Jurkat, Clone E6-1 (cell line): ENCODE measurements at places on chromosomes 16 and 17.

GRCh38 chr16:73015612-73016487 is 32.1 kb downstream of the ZFHX3 start:
- DNase-seq: no peak

DNA sequence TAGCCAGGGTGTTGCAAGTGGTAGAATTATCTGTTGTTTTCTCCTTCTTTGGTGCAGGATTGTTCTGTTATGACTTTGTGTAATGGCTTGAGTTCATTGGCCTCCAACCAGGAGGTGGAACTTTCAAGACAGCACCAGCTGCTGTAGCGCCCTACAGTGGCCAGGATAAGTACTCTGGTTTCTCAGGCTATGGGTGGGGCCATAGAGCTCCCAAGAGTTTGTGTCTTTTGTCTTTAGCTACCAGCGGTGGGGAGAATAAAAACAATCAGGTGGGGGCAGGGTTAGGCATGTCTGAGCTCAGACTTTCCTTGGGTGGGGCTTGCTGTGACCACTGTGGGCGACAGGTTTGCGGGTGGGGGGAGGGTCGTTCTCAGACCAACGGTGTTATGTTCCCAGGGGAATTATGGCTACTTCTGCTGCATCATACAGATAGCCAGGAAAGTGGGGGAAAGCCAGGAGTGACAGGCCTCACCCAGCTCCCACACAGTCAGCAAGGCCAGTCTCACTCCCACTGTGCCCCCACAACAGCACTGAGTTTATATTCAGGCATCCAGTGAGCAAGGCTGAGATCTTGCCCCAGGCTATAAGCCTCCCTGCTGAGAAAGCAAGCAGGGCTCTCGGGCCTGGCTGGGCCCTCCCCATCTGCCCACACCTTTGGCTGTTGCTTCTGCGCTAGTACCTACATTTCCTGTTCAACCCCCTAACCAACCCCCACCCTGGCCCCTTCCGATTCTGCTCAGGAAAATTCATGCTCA is 15.4 kb downstream of the ABCA10 start:
- no peak for DNase-seq

DNA sequence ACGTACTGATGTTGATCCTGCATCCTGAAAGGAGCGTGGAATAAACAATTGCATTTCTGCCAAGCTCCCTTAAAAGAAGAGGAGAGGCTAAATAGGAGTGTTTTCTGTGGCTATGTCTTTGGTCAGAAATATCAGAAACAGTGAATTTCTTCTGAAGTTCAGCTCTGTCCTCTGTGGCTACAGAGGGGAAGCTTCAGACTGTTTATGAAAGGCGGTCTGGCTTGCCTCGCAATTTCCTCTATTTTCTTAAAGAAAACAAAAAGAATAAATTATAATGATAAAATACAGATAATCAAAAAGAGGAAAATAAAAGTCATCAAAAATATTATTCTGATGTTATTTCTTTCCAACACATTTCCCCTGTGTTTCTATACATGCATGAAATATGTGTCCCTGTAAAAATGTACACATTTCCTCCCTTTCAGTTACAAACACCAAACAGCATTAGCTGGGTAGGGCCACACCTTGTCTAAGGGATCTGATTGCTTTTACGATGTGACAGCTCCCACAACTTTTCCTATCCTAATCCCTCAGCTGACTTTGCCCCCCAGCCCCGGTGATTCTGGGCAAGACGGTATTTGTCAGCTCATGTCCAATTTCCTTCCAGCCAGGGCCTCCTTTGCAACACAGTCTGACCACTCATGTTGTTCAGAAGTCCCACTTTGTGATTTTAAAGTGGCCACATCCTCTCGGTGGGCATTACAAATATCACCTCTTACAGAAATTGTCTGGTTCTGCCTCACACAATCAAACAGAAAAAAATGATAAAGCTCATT is 439.0 kb downstream of the HS3ST3B1 start:
- DNase-seq: no peak

DNA sequence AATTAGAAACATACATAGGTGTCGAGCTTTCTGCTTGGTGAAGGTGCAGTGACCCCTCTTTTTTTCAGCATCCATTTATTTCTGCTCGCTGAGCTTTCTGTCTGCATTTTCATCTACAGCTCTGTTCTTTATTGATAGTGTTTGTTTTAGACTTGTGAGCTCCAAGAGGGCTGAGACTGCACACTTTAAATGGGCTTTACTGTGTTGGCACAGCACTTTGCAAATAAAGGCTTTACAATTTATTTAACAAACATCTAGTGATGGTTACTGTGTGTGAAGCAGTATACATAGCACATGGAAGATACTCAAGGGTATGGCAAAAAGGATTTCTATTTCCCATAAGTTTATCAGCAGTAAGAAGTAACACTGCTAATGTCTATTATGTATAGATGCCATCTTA is 563.7 kb upstream of the HSBP1 start:
- DNase-seq: no peak

- DNase-seq: no peak
Observed at GRCh38 chr17:17713839-17714238, 32.6 kb downstream of the RAI1 start.

GRCh38 chr17:9676820-9677310 is 31.5 kb downstream of the USP43 start:
- no peak for DNase-seq

DNA sequence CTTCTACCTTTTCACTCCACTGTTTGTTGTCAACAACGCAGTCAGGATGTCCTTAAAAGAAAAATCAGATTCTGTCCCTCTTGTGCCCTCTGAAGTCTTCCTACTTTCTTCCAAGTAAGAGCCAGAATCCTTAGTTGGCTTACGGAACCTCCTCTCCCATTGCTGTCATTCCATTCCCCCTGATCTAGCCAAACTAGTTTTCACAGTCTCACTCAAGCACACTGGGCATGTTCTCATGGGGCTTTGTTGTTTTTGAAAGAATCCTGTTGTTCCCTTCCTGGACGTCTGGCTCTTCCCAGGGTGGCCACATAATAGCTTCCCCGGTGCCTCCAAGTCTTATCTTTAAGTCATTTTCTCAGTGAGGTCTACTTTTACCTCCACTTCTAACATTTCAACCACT is 158.6 kb upstream of the ELAC2 start:
- DNase-seq: no peak
